ENCODE measurements at places on chromosomes 5 and 9.

- DNase-seq: no peak
These were observed 518.3 kb upstream of the ITGA1 start for GRCh38 chr5:52269401-52269800.

- DNase-seq: no peak
These were observed 772 bp downstream of the DCAF10 start for GRCh38 chr9:37801287-37801850.

DNA sequence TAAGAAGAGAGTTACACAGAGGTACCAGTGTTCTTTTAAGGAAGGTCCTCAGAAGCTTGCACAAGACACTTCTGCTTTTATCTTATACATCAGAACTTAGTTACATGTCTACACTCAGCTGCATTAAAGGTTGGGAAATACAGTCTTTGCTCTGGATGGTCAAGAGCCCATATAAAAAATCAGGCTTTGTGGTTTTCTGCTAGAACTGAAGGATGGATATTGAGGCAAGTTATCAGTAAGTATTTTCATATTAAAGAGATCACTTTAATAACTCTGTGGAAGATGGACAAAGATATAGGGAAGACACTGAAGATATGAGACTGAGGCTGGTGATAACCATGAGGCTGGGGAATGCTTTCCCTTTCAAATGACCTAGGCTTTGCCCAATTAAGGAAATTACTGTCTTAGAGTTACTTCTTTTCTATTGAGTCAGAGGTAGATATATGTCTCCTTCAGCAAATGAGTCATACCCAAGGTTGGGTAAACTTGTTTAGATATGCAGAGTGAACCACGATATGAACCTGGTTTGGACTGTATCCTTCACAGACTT is 87.0 kb upstream of the TNC start:
- no peak for DNase-seq

- no peak for DNase-seq
These were observed 96.1 kb downstream of the CYFIP2 start for GRCh38 chr5:157362012-157362411.

DNA sequence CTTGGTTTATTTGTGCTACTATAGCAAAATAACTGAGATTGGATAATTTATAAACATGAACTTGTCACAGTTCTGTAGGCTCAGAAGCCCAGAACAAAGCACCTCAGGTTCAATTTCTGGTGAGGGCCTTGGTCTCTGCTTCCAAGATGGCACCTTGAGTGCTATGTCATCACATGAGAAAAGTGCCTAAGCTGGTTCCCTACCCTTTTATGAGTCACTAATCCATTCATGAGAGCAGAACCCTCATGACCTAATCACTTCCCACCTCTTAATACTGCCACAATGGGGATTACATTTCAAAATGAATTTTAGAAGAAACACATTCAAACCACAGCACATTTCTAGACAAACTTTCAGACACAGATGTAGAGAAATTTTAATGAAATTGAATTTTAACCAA is 98.2 kb upstream of the PRSS3 start:
- DNase-seq: no peak

- no peak for DNase-seq
These were observed 21.3 kb downstream of the TRIO start for GRCh38 chr5:14164164-14165163.

DNA sequence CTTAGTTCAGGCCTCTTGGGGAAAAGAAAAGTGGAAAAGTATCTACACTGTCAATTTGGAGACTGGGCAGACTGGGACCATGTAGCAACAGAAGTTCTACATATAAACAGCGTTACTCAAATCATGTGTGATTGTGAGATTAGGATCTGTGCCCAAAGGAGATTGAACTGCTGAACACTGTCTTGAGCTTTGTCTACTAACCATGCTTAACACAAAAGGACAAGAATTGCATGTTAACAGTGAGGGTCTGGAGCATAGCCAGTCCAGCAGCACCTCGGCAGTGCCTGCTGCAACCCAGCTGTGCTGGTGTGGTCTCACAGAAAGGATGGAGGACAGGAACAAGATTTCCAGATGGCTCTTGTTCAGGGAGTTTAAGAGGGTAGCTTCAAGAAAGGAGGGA is 5.7 kb downstream of the PAM start:
- DNase-seq: no peak

GRCh38 chr9:98712987-98713386 is 4.3 kb upstream of the GABBR2 start:
- DNase-seq: no peak

DNA sequence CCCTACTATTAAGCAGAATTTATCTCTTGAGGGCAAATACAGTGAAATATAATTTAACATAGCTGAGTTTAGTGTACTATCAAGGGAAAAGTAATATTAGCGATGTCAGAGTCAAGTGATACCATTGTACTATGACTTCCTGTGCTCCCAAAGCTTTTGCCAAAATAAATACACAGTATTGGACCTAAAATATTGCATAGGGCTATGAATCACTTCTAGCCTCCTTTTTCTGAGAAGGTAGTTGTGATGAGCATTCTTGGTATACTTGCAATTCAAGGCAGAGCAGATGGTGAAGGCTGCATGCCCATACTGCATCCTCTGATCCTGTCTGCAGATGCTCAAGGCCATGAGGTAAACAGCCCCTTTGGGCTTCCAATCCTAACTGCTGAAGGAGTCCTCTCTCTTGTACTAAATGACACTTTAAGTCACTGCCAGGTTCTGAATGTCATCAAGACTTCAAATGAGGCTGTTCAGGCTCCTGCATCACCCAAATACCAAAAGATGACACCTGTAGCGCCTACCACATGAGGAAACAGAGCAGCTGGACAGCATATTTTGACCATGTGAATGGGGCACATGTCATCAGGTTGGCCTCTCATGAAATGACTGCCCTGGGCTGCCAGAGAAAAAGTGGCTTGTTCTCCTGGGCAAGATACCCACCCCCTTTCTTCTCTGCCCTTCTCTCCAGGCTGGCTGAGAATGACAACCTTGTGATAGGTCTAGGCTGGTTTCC is 29.7 kb upstream of the PPP2CA start:
- DNase-seq: no peak

DNA sequence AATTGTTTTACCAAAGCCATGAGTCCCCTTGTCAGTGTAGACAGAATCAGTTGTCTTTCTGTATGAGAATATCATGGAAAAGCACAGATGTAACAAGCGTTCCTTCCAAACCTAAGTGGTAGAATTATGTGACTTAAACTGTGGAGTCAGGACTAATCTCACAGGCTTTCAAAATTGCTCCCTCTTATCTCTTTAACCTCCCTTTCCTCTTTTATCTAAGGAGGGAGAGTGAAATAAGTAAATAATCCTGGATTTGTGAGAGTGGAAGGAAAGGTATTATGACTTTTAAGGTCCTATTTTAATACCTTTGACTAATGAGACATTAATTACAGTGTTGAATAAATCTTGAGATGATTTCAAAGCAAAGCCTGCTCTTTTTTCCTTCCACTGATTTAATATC is 52.4 kb upstream of the LIFR start:
- DNase-seq: no peak

DNA sequence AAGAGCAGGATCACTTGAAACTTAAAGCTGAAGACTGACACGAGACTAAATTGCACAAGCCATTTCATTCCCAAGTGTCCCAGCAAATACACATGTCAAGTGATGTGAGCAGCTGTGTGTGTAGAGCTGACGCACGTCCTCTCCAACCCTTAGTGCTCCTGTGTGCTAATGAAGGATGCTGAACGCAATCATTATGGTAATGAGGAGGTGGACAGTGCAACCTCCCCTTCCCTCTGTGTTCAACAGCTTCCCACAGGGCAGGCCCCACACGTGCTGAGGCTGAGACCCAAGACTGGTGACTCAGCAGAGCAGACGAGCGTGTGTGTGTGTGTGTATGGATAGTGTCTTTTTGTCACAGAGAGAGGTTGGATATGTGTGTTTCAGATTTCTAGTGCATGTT is 702.1 kb downstream of the SEMA5A start:
- DNase-seq: no peak

DNA sequence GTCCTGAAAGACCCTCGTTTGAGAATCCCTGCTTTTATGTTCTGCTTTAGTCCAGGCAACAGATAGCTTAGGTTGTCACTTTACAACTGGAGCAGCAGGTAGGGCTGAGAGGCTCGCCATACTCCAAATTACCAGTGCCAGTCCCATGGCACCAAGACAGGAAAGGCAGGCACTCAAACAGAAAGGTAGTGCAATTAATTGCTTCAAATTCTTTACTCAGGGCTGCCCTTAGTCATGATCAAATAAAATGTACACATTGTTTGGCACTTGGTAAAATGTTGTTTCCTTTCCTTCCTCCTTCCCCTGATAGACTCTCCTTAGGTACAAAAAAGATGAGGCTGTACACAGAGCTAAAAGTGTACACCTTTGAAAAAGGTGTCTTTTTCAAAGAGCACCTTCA is 115.8 kb upstream of the CCDC152 start:
- DNase-seq: no peak

GRCh38 chr5:138725153-138725817 is 27.9 kb upstream of the CTNNA1 start:
- no peak for DNase-seq

- no peak for DNase-seq
These were observed 23.7 kb upstream of the NPR3 start for GRCh38 chr5:32687499-32687831.

- DNase-seq: no peak
These were observed 309.6 kb downstream of the CWC27 start for GRCh38 chr5:65078331-65078730.

Measured in activated naive CD4-positive, alpha-beta T cell (primary cell).